ENCODE measurements at places on chromosomes 2 and 18. TPM values are rescaled to one million over a fixed set of nuclear protein-coding genes. Genes with fewer than 3 reads are reported as not detected.
A peak's percentile ranks its signal among the peaks of the same experiment; 100 is the strongest.

The ABCG8 gene
- polyA plus RNA-seq = 0.08 TPM

The SAG gene
- not detected for polyA plus RNA-seq

The MGAT4A gene
- polyA plus RNA-seq = 5.9 TPM

The TTR gene
- polyA plus RNA-seq = 0.40 TPM

The PRKAG3 gene
- not detected for polyA plus RNA-seq

The SRBD1 gene
- polyA plus RNA-seq = 18.3 TPM

The PFN4 gene
- polyA plus RNA-seq = 0.84 TPM

The RGPD3 gene
- polyA plus RNA-seq = 0.13 TPM

DNA sequence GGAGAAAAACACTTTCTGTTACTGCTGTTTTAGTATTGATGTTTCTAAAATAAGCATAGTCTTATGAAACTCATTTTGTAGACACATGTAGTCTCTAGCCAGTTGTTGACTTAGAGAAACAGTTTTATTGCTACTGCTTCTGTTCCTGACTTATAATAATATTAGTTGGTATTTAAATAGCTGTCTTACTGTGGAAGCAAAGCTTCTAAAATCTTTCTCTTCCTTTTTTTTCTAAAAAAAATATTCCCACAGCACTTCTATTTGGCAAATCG lies 121.8 kb downstream of the MTX2 start:
- DNase-seq = no peak

- DNase-seq = no peak
Observed at GRCh38 chr2:130744287-130745117, 10.8 kb upstream of the AMER3 start.

GRCh38 chr2:76393356-76393755 lies 682.6 kb upstream of the GCFC2 start:
- no peak for DNase-seq

DNA sequence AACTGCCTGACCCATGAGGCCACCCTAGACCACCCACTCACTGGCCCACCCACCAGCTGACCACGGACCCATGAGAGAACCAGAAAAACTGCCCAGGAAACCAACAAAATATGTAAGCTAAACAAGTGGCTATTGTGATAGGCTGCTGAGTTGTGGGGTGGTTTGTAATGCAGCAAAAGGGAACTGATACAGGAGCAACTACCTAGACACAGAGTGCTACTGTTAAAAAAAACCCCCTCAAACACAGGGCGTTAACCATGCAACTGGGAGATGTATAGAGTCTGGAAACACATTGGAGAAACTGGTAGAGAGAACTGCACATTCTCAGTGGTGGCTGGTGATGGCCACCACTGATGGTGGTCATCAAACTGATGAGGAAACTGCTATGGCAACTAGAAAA lies 206.3 kb upstream of the GYPC start:
- DNase-seq = no peak

- peak; percentile 26 for DNase-seq
Observed at GRCh38 chr2:229798446-229799155, 84.2 kb upstream of the DNER start.

DNA sequence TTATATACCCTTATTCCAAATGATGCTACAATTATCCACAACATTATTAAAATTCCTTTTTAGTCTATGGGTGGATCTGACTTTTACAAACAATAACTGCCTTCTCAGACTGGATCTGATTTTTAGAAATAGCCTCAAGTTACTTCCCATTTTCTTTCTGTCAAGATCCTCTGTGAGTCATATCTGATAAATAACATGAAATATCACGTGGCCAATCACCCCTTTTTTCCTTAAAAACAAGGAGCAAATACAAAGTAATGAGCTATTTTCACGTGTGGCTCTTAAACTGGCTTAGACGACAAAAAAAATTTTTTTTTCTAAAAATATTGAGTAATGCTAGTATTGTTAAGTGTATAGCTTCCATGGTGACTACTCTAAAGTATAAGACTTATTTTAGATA lies 6.7 kb downstream of the PELI1 start:
- no peak for DNase-seq

DNA sequence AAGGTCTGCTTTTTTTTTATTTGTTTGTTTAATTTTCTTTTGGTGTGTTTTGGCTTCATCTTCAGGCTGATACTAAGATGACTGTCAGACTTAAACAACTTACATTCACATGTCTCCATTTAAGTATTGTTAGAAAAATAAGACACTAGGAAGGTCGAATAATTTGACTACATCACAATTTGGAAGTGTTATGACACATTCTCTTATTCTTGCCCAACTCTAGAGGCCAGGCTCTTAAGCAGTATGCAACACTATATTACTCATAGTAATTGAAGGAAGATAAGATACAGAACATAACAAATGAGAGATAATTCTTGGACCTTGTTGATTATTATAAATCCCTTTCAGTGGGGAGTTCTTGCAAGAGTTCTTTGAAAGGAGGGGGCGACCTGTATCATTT lies 295.3 kb upstream of the COL3A1 start:
- no peak for DNase-seq

DNA sequence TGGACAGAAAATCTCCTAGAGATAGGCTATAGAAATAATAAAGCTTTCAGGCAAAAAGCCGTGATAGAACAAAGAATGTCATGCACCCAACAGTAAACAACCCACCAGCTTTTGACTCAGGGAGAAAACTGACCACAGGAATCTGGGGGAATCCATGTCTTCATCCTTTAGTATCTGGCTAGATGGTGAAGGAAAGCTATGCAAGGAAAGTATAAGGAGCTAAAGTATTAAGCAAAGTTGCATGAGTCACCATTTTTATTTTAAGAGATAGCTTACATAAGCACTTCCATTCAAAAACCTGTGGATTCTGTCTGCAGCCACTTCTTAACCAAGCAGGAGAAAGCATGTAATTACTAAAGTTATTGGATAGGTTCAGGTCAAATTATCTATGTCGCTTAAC lies 363.8 kb downstream of the LRP1B start:
- no peak for DNase-seq

DNA sequence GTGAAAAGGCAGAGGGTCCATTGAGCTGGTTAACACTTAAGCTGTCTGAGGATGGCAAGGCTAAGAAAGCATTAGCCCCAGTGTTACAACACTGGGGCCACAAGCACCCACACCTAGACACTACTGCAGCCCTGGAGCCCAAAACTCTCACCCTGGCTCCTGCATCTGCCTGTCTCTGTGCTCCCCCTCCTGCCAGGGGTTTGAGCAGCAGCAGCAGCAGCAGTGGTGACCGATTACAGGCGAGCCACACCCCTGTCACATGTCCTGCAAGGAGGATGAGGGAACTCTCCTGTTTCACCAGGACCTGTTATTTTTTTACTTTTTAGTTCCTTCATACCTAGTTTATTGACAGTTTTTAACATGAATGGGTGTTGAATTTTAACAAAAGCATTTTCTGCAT lies 326.7 kb upstream of the MAP2 start:
- DNase-seq = no peak

- DNase-seq = peak; percentile 45
Observed at GRCh38 chr2:74364533-74365505, 15.3 kb downstream of the DCTN1 start.

GRCh38 chr18:74073957-74074667 lies 73.5 kb downstream of the FBXO15 start:
- DNase-seq = no peak

GRCh38 chr2:22934747-22935146 lies 450.2 kb upstream of the KLHL29 start:
- DNase-seq = no peak

- no peak for DNase-seq
Observed at GRCh38 chr2:133768658-133769435, 200.6 kb upstream of the NCKAP5 start.

GRCh38 chr2:218387369-218388194 lies 5.5 kb downstream of the SLC11A1 start:
- peak; percentile 71 for DNase-seq

DNA sequence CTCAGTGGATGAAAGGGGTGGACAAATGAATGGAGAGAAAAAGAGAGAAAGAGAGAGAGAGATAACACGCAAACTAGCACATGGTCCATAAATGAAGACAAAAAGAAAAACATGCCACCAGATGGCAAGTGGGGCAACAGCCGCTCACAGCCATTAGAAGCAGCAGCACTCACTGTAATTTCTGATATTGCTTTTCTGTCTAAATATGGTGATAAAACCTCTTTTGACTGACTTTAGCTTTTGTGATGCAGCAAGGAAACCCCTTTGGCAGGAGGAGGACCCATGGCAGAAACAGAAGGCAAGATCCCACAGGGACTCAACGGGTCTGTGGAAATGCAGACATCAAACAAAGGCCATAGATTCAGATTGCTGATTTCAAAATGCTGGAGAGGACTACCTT lies 88.0 kb upstream of the CDH20 start:
- no peak for DNase-seq

- DNase-seq = no peak
Observed at GRCh38 chr2:224110811-224111210, 71.7 kb upstream of the SERPINE2 start.

DNA sequence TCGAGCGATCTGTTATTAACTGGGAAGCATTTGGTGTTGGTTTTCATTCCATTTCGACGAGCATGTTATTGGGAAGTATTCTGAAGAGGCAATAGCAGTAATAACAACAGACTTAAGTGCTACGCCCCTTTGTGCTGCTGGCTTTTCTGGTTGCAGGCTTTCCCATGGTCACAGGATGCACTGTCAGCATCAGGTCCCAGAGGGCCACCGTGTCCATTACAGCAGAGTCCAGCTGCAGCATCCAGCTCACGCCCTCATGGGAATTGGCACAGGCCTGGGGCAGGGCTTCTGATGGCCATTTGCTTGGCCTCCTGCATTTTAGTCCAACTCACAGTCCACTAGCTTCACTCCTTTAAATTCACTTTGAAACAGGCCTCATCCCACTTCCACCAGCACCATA lies 44.4 kb downstream of the BCL2L11 start:
- DNase-seq = no peak

GRCh38 chr2:165794536-165794928 lies 485 bp upstream of the GALNT3 start:
- peak; percentile 15 for DNase-seq

DNA sequence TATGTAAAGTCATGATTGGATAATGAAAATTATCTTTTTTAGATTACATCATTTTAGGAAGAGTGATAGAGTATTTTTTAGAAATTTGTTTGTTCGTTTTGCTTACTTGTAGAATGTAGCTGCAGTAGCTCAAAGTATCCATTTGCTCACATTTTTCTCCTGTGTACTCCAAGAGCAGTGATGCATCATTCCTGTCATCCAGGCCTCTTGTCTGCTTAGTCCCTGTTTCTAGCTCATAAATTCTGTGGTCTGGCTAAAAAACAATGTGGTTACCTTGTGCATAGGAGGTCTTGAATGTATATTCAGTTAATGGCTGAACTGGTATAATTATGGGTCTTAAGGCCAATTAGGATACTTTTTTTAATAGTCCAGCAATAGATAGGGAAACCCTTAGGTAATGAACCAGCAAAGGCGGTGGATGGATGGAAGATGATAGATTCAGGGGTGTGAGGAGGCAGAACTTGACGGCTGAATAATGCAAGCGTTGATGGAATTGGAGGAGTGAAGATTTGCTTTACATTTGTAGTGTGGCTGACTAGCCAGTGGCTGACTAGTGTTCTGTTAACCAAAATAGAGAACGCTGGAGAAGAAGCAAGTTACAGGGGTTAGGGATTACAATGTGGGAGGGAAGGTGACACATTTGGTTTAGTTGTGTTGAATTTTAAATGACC lies 145.0 kb downstream of the ZNF407 start:
- DNase-seq = no peak

- DNase-seq = no peak
Observed at GRCh38 chr18:67919316-67919715, 402.8 kb upstream of the DSEL start.

- no peak for DNase-seq
Observed at GRCh38 chr2:75523313-75524275, 37.1 kb downstream of the EVA1A start.

GRCh38 chr18:26046419-26047077 lies 43.9 kb downstream of the SS18 start:
- no peak for DNase-seq

DNA sequence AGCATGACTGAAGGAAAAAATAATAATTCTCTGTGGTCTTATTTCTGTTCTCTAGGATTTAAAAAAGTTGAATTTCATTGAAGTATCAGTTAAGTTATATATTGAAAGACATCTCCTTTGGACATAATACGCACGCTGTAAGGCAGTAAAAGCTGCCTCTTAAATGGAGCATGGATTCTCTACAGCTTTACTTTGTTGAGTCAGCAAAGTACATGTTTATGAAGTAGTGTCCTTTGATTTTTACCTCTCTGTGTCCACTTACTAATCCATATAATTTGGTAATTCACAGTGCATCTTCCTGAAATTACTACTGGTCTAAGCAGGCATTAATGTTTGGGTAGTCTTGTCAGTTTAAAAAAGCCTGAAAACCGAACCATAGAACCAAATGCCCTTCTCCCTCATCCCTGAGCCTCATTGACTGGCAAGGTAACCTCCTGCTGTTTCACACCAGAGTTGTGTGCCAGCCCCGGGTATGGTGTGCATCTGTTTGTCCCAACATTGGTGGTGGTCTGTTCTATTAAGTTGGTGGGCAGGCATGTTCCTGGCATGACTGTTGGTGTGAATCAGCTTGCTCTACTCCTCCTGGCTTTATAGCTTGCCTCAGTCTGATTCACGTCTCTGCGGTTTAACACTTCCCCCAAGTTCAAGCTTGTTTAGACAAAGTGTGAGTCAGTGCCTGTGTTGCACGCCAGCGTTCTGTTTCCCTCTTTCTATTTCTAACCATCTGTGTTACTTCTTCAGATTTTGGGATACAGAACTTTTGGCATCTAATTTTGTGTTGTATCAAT lies 71.0 kb upstream of the ITM2C start:
- peak; percentile 83 for DNase-seq

GRCh38 chr18:46035696-46036680 lies 36.1 kb downstream of the PSTPIP2 start:
- no peak for DNase-seq

DNA sequence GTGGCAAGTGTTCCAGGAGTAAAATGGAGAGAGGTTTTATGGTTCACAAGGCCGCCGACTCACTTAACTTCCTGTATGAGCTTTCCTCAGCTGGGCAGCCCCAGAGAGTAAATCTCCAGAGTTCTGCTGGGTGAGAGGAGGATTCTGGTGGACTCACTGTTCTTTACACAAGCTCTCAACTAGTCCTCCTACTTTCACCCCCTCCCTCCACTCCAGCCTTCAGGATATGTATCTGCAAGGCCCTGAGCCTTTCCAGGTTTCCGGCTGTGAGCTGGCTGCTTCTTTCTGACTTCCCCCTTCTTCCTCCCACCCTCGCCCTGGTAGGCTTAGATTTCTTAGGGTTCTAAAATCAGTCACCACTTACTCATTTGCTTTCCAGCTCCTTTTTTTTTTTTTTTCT lies 34.0 kb downstream of the EML6 start:
- DNase-seq = peak; percentile 30

Measured in adrenal gland (tissue), 19 donors.